Stimulated activated naive CD4-positive, alpha-beta T cell (primary cell): ENCODE measurements at places on chromosomes 2 and 18.

- DNase-seq = no peak
Observed at GRCh38 chr2:109613081-109613921, 465 bp downstream of the SEPTIN10 start.

DNA sequence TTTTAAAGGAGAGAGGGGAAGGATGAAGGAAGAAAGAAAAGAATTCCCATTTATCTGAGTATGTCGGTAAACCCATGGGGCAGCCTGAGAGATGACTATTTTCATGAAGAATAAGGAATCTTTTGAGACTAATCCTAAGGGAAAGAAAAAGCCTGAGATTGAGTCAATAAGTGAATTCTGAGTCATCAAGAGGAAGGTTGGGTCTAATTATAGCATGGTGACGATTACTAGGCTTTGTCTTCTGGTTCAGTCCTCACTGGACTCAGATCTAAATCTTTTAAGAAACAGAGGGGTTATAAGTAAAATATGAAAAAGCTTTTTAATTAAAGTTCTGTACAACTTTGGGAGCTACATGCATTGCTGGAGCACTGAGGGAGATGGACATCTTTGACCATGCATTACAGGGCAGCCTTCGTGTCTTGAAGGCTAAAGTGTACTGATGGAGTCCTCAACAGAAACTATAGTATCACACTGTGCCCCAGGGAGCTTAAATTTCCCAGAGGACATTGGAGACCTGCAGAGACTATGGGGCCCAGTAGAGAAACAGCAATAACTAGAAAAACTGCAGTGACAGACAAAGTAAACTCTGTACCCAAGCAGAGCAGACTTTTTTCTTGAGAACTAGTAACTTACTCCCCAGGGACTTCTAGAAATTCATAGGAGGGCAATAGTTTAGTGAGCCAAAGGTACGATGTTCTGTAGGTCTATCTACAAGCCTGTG, 260.9 kb downstream of the RAD51AP2 start:
- no peak for DNase-seq

DNA sequence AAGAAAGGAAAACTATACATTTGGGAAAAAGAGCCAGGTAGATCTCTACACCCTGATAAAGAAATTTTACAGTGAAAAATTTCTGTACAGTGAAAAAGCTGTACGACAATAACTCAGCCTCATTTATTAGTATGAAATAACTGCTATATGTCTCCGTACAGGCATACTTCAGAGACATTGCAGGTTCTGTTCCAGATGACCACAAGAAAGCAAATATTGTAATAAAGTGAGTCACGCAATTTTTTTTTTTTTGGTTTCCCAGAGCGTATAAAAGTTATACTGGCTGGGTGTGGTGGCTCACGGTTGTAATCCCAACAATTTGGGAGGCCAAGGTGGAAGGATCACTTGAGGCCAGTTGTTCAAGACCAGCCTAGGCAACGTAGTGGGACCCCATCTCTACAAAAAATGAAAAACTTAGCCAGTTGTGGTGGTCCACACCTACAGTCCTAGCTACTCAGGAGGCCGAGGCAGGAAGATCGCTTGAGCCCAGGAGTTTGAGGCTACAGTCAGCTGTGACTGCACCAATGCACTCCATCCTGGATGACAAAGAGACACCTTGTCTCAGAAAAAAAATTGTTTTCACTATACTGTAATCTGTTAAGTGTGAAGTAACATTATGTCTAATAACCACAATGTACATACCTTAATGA, 28.2 kb upstream of the AMMECR1L start:
- DNase-seq = no peak

DNA sequence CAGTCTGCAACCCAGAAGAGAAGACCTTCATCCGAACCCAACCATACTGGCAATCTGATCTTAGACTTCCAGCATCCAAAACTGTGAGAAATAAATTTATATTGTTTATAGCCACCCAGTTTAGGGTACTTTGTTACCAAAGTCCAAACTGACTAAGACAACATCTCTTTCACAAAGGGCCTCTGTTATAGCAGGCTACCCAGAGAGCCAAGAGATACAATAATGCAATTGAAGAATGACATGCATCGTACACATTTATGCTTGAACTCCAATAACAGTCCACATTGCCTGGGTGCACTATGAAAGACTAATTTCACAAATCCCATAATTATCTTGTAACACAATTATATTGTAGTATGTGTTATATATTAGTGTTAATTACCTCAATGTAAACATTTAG, 39.1 kb upstream of the ANKRD44 start:
- DNase-seq = no peak

- no peak for DNase-seq
Observed at GRCh38 chr2:157438863-157439823, 4.7 kb downstream of the CYTIP start.
